ENCODE measurements at places on chromosomes 12 and 14. TPM values are rescaled to one million over a fixed set of nuclear protein-coding genes. Genes with fewer than 3 reads are reported as not detected.

CLEC1B gene
- not detected for total RNA-seq

GALNT9 gene
- total RNA-seq, result not detected

NELL2 gene
- 81.6 TPM for total RNA-seq

FCF1 gene
- total RNA-seq, result 57.8 TPM

LALBA gene
- total RNA-seq, result not detected

FAM161B gene
- total RNA-seq, result 0.99 TPM

CLEC6A gene
- total RNA-seq, result 0.17 TPM

IL25 gene
- total RNA-seq, result not detected

RNASE2 gene
- total RNA-seq, result not detected

DIO3 gene
- not detected for total RNA-seq

SLC6A12 gene
- not detected for total RNA-seq

DHRS7 gene
- 40.0 TPM for total RNA-seq

MLF2 gene
- 85.0 TPM for total RNA-seq

DUSP16 gene
- total RNA-seq, result 41.6 TPM

SERPINA12 gene
- not detected for total RNA-seq

HOTAIR gene
- total RNA-seq, result not detected

CLEC2B gene
- total RNA-seq, result 94.5 TPM

LTBR gene
- 0.72 TPM for total RNA-seq

RBMS2 gene
- total RNA-seq, result 2.3 TPM

TEDC1 gene
- total RNA-seq, result 34.2 TPM

ENO2 gene
- 146 TPM for total RNA-seq

GYS2 gene
- not detected for total RNA-seq

OXA1L gene
- total RNA-seq, result 140 TPM

CCNB1IP1 gene
- total RNA-seq, result 37.0 TPM

TMEM30B gene
- total RNA-seq, result 0.39 TPM

PELI2 gene
- 6.9 TPM for total RNA-seq

SYCP3 gene
- 0.70 TPM for total RNA-seq

TESPA1 gene
- 123 TPM for total RNA-seq

BMAL2 gene
- total RNA-seq, result 11.6 TPM

SMCO2 gene
- total RNA-seq, result 0.34 TPM

Data from activated naive CD4-positive, alpha-beta T cell treated with anti-CD3 and anti-CD28 coated beads, Interleukin-2, amount 10 ng/mL, durations not matched to agents 5 hours and 36 hours (primary cell).